GM19239 (cell line): ENCODE measurements at places on chromosomes 3 and 15.

GRCh38 chr15:89633585-89633984 lies 21.7 kb downstream of the KIF7 start:
- DNase-seq = no peak

- DNase-seq = no peak
These were observed 318.7 kb upstream of the LMCD1 start for GRCh38 chr3:8182904-8183303.

- DNase-seq = no peak
These were observed 57.4 kb downstream of the ANXA2 start for GRCh38 chr15:60340207-60340921.

DNA sequence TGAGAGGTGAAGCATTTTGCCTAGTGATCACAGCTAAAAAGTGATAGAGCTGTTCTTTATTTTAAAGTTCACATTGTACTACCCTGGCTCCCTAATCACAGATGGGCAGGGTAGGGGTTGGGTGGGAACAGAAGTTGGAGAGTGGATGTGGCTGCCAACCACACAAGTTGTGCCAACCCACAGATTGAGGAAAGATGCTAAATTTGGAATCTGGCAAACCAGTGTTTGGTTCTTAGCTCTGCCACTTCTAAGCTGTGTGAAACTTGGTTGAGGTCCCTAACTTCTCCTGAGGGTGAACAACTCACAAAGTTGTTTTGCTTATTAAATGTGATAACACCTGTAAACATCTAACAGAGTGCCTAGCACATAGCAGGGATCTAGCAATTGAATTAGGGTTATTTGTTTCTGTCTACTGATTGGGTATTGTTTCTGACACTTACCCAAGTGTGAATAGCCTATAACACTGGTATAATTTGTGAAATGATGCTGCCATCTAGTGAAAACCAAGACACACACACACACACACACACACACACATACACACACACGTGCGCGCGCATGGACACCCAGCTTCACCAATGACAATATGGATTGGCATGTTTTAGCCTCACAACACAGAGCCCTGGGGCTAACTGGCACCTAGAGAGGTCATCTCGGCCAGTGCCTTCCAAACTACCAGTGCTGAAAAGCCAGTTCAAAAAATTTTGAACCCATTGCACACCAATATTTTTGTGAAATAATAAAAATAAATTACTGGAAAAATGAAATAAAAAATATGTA lies 25.3 kb downstream of the ADGRG7 start:
- no peak for DNase-seq

- no peak for DNase-seq
These were observed 469.4 kb upstream of the ATP11B start for GRCh38 chr3:182323898-182324297.

GRCh38 chr3:176354843-176355242 lies 842.4 kb downstream of the TBL1XR1 start:
- no peak for DNase-seq

DNA sequence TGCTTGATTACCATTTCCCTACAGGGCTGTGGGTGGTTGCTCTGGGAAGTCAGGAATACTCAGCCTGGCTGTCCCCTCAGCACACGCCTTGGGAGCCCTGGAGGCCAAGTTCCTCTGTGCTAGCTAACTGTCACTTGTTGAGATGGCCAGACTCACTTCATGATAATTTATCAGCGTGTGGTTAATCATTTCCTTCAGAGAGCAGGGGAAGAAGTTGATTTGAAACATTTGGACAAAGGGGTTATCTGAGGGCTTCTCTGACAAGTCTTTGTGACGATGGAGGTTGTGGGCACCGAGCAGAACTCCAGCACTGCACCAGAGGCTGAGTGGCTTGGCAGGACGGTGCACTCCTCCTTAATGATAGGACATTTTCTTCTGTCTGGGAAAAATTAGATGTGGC lies 61.9 kb downstream of the WHAMM start:
- no peak for DNase-seq

DNA sequence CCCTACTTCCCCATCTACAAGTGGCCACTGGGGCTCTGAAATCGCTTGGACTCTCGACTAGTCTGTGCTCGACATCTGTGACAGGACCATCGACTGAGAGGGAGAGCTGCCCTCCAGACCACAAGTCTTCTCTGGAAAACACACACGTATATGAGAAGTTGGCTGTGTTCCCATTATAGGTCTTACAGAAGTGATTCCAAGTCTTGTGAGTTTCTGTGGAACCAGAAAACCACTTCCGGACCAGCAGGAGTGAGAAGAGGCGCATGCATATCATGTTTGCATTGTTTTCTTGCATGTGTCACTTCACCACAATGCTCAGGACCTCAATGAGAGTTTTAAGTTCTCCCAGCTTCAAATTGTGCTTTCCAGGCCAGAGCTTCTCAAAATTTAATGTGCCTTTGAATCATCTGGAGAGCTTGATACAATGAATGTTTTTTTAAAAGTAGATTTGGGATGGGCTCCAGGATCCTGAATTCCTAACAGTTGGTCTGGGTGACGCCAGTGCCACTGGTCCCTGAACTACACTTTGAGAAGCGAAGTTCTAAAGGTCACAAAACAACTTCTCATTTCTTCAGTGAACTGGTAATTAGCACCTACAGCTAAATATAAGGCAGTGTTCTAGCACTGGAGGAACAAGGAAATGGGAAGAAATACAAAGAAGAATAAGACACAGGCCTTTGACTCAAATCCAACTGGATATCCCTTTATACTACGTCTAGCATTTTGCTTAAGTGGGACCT lies 15.7 kb downstream of the LIPC start:
- DNase-seq = no peak

DNA sequence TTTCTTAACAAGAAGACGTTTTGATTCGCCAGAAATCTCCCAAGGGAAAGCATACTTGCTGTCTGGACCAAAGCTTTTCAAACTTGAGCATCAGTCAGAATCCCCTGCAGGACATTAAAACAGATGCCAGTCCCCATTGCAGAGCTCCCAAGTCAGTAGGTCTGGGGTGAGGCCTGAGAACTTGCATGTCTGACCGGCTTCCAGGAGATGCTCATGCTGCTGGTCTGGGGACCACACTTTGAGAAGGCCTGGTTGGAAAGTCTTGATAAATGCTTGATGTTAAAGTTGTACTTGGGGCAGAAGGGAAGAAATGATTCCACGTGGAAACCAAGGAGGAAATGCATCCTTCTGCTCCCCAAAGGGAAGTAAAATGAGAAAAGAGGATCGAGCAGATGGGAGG lies 24.3 kb upstream of the CAV3 start:
- DNase-seq = no peak
